ENCODE measurements at places on chromosomes 13 and 19.
A peak's percentile ranks its signal among the peaks of the same experiment; 100 is the strongest.

DNA sequence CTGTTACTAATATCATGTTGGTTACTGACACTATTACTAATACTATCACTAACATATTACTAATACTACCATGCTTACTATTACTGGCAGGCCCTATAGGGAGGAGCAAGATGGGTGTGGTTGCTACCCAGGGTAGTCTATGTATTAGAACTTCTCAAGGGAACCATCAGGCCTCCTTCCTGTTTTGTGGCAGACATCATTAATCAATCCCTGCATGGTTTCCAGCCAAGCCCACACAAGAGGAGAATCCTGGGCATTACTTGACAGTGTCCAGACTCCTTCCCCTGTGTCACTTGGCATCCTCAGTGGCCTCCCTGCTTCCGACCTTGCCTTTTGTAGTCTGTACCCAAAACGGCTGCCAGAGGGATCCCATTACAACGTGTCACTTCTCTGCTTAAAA lies 8.9 kb downstream of the HAS1 start:
- DNase-seq = no peak

DNA sequence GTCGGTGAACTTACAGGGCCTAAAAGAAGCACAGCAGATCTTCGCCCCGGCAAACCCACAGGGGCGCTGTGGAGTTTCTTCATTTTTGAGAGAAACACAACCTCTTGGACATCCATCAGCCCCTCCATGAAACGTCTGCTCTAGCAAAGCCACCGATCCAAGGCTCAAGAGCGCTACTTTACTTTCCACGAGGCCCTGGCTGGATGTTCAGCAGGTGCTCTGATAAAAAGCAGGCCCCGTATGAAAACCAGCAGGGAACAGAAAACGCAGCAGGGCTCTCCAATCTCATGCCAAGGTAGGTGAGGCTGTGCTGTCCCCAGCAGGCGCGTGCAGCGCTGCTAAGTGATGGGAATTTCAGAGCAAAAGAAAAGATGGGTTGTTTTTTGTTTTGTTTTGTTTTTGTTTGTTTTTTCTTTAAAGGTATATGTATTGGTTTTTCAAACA lies 86.7 kb downstream of the IRS2 start:
- no peak for DNase-seq

DNA sequence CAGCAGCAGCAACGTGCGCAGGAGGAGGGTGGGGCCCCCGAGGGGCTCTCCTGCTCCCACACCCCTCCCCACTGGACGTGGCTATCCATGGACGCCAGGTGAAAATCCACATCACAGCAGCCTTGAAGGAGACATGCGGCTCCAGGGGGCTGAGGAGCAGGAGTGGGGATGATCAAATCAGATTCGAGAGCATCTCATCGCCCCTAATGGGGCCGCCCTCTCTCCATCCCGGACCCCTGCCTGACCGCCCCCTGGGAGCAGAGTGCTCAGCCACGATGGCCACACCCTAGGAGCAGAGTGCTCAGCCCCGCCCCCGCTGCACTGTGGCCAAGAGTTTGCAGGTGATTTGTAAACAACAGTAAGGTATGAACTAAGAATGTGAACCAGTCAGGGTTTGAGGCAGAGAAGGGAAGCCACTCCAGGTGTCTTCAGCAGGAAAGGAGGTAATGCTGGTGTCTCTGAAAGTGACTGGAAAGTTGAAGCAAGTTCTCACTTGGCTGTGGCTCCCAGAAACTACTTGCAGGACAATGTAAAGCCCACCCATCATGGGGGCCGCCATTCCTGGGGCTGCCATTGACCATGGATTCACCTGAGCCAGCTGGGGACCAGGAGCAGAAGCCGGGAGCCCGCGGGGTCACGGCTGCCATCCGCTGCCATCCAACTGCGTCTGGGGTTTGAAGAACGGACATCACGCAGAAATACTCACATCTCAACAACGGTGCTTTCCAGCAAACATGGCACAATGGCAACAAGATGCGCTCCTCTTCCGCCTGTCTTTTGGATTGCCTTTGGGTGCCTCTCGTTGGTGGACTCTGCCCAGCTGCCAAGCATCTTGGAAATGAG lies 71.8 kb downstream of the SPACA7 start:
- DNase-seq = no peak

DNA sequence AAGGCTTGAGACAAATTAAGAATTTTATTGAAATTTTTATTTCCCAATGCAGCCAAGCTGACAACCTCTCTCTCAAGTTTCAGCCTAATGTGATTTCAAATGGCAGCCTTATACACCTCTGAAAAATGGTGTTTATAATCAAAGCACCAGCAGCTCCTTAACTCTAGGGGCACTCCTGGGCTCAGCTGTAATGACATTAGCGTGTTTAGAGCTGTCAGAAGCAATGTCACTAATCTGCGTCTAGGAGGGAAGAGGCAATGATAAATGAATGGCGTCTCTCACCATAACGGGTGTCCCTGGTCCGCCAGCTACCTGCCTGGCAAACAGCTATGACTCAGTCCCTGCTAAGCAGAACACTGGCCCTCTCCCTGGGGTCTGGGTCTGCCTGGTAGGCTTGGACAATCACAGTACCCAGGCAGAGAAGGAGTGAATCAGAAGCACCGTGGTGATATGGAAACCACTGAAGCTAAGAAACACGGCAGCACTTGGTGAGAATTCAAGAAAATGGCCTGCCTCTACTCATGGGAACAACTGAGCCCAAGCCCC lies 131.8 kb upstream of the VSTM2B start:
- peak; percentile 24 for DNase-seq

- peak; percentile 69 for DNase-seq
These were observed 28.7 kb downstream of the CYP4F2 start for GRCh38 chr19:15869109-15869555.
